ENCODE measurements at places on chromosomes 5 and 9. TPM values are rescaled to one million over a fixed set of nuclear protein-coding genes. Genes with fewer than 3 reads are reported as not detected.
A peak's percentile ranks its signal among the peaks of the same experiment; 100 is the strongest.

- no peak for DNase-seq
Measured at GRCh38 chr9:132487980-132488535, 78.0 kb downstream of the CFAP77 start.

The FGF18 gene
- not detected for total RNA-seq

The ASS1 gene
- 2.7 TPM for total RNA-seq

DNA sequence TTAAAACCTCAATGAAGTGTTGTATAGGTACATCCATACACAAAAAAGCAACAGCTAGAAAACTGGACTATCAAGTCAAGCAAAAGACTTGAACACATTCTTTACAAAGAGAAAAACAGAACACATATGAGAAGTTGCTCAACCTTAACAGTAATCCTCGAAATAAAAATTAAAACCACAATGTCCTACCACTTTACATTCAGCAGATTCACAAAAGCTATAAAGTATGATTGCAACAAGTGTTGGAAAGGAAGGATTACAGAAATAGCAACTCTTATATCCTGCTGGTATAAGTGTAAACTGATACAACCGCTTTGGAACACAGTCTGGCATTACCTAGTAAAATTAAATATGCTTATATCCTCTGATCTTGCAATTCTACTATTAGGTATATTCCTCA lies 28.5 kb upstream of the GOLGA1 start:
- DNase-seq: no peak

DNA sequence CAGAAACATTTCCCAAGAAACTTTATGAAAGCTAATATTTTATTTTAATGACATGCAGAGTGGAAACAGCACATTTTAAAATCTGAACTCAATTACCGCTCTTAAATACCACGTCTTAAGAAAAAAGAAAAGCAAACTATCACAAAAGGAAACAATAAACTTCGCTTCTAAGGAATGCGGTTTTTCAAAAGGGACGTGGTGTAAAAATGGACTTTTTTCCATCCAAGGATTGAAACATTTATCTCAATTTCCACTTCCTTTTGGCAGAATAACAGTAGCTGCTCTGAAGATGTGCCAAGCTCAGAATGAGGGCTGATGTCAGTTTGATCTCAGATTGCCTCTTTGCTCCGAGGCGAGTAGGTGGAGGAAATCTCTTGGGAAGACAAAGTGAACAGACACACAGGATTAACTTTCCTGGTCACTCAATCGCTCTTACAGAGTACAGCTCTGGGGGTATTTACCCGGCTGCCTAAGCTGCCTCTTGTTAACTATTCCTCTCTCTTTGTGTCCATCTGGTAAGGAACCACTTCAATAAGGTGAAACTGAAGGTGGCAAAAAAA lies 158.5 kb downstream of the TRPM6 start:
- DNase-seq: no peak

- no peak for DNase-seq
Measured at GRCh38 chr5:54073131-54073530, 237.2 kb downstream of the ARL15 start.

- no peak for DNase-seq
Measured at GRCh38 chr9:2628919-2629318, 7.3 kb downstream of the VLDLR start.

The ASPN gene
- not detected for total RNA-seq

GRCh38 chr5:38329132-38329715 lies 70.9 kb downstream of the EGFLAM start:
- peak; percentile 91 for DNase-seq

The UGCG gene
- total RNA-seq: 130 TPM

- DNase-seq: no peak
Measured at GRCh38 chr5:150847334-150847695, 994 bp downstream of the IRGM start.

- DNase-seq: peak; percentile 20
Measured at GRCh38 chr9:14661421-14662059, 31.7 kb downstream of the ZDHHC21 start.

The HSD17B3 gene
- 0.37 TPM for total RNA-seq

The BAAT gene
- total RNA-seq: 0.03 TPM

DNA sequence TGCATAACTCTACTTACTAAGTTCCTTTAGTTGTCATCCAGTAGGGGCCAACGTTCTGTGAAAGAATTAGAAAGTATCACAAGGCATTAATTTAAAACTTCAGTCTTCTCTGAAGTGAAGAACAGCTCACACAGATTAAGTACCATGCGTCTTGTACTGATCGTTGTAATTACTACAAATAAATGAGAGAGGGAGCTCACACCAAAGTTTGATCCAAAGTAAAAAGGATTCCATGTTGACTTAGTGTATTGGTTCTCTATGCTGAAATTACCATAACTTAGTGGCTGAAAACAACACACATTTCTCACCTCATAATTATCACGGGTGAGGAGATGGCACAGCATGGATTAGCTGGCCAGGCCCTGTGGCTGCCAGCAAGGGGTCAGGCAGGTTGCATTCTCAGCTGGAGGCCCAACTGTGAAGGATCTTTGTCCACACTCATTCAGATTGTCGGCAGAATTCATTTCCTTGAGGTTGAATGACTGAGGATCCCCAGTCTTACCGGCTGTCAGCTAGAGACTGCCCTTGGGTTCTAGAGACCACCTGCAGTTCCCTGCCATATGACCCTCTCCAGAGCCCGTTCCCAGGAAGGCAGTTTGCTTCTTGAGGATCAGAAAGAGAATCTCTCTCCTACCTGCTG lies 169.1 kb downstream of the YTHDC2 start:
- peak; percentile 4 for DNase-seq

DNA sequence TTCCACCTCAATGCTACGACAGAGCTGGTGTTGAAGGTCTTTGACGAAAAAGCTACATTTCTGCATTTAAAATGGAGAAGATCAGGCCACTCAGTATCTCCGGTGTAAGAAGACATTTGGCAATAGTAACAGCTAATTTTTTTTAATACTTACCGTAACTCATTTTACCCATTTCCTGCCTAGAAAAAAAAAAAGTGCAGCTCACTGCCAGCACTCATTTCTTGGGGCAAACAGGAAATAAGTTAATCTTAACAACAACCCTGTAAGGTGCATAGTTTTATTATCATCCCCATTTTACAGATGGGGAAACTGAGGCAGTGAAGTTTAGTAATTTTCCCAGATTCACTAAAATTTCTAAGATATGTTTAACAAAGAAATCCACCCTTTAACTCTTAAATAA lies 27.4 kb upstream of the KCNMB1 start:
- DNase-seq: no peak

The PRDM9 gene
- total RNA-seq: not detected

The TEX48 gene
- total RNA-seq: not detected

DNA sequence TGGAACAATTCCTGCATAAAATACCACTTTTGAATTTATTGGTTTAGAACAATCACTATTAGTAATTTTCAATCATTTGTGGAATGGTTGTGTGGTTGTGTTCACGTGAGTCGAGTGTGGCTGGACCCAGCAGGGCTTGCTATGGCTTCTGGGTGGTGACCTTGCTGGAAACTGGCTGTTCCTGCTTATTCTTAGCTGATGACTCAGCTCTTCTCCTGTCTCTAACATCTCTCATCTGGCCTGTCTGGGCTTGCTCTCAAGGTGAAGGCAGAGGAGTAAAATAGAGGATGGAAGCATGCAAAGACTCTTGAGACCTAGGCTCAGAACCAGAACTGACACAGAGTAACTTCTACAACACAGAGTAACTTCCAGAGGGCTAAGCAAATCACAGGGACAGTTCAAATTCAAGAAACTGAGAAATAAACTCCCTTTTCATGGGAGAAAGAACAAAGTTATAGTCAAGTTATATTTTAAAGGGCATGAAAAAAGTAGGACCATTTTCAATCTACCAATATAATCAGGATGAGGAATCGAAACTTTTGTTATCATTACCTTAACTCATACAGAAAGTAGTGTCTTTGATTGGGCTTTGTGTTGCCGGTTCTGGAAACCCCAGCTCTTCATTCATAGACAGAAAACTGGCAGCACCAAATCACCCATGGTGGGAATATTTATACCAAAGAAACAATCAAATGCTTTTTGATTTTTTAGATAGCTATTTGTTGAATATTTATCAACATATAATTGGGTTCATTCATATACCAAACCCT lies 665.1 kb downstream of the CDH18 start:
- DNase-seq: peak; percentile 73

DNA sequence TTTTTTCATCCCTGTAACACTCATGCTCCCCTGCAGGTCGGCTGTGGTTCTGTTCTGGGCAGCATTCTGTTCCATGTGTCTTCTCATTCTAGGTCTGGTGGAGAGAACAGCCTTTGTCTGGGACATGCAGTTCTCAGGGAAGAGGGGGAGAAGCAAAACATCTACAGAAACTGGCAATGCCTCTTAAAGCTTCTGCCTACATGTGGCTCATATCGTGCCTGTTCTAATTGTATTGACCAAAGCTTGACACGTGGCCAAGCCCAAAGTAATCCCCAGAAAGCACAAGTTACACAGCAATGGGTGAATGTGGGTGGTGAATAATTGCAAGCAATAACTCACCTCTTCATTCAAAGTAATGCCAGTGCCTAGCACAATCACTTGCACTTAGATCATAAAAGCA lies 218.2 kb upstream of the IL12B start:
- DNase-seq: no peak

- DNase-seq: no peak
Measured at GRCh38 chr9:122402874-122403273, 32.0 kb downstream of the PTGS1 start.

DNA sequence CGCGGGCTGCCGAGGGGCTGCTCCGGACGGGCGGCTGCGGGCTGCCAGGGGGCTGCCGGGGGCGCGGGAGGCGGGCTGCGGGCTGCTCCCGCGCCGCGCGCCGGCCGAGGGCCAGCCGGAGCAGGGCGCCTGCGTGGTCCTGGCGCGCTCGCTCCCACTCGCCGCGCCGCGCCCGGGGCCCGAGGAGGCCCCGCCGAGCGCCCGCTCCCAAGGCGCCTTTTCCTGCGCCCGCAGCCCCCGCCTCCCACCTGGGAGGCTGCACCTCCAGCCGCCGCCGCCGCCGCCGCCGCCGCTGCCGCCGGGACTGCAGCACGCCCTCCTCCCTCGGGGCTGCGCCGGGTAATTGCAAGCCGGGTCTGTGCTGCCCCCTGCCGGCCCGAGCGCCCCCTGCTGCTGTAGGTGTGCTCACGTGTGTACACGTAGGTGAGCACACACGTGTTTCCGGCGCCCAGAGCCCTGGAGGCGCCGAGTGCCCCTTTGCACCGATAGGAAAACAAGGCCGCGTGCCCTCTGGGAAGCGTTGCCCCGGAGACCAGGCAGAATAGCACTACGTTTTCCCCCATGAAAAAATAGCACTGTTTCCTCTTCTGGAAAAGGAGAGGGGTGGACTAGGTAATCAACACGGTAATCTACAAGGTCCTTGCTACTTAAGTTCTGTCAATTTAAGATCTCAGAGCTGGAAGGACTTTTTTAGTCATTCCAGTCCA lies at the start of gene EPB41L4B:
TSS of gene EPB41L4B (minus strand) at position 318 of the 707 bp plus-strand sequence. CDS start 613 bp downstream, outside the sequence.
- peak; percentile 83 for DNase-seq

The PLPPR1 gene
- total RNA-seq: not detected

The DAB2IP gene
- total RNA-seq: 16.6 TPM

DNA sequence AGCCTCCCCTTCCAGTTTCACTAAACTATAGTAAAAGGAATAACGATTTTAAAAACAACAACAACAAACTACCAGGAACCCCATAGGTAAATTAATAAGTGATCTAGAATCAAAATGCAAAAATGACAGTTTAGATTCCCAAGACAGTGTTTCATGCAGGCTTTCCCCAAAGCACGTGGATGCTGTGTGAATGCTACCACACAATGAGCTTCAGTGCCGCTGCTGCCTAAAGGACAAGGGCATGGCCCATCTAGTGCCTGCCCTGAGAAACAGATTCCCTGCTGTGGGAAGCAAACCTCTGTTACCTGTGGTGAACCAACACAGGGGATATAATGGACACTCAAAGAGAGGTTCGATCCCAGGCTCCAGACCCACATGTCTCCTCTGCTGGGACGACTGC lies 23.7 kb upstream of the CKMT2 start:
- DNase-seq: no peak

GRCh38 chr5:152329761-152330283 lies 75.3 kb downstream of the NMUR2 start:
- DNase-seq: no peak

DNA sequence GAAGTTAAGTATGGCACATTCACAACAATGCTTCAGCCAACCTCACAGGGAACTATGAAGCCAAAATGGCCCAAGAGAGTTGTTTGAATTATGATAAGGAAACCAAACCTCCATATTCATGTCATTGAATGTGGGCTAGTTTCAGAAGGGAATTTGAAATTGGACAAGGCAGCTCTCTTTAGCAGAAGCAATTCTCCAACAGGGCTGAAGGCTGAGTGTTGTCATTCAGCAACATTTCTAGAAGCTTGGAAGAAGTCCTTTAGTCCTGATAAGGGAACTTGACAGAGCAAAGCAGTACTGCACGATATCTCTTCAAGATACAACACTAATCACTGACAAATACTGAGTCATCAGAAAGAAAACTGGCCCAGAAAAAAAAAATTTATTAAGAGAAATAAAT lies 115.4 kb downstream of the SLC25A46 start:
- DNase-seq: no peak

The ACTBL2 gene
- 0.47 TPM for total RNA-seq

The INSYN2B gene
- total RNA-seq: 14.0 TPM

DNA sequence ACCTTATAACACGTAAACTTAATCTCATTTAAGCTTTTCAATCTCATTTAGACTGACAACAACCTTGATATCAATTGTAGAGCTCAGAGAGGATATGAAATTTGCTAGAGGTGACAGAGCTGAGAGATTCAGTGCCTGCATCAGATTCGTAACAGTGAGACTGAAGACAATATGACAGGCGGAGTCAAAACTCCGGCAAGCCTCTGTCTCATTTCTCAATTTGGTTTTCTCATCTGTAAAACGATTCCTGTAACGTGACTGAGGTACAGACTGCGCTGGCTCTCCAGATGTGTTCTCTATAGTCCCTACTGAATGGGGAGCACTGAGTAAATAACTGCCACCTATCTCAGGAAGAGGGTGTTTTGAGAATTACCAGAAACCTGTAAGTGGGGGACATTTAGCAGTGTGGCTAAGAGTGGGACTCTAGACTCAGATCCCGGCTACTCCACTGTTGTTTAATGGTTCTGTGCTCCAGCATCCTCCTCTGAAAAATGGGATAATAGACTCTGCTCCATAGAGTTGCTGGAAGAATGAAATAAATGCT lies 3.0 kb upstream of the MCIDAS start:
- no peak for DNase-seq

GRCh38 chr9:82891321-82891720 lies 171.6 kb downstream of the RASEF start:
- DNase-seq: peak; percentile 41

DNA sequence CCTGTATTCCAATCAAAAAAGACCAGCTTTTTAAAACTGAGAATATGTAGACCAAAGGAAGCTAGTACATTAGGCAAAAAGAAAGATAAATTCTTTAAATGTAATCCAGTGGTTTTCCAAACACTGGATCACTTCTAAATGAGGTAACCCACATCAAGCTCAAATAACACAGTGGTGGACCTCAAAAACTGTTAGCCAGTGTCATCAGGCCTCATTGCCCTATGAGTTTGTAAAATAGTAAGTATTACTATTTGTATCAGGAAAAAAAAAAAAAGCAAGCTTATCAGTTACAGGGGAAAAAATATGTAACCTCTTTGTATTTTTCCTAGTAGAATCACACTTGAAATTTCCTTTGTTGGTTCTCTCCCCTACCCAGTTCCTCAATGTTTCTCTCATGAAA lies 6.7 kb downstream of the MTX3 start:
- DNase-seq: no peak

The LURAP1L gene
- total RNA-seq: 10.0 TPM

The CDH12 gene
- 0.30 TPM for total RNA-seq

The ANKRD20A1 gene
- 12.3 TPM for total RNA-seq

GRCh38 chr5:37840053-37841034 lies 503 bp upstream of the GDNF start:
- DNase-seq: peak; percentile 56

- DNase-seq: no peak
Measured at GRCh38 chr5:147417135-147417813, 92.6 kb downstream of the DPYSL3 start.

GRCh38 chr5:124054564-124054963 lies 542.6 kb downstream of the CSNK1G3 start:
- no peak for DNase-seq

All from HT1080 (cell line).